H9 (cell line): ENCODE measurements at places on chromosomes 13 and 19. TPM values are rescaled to one million over a fixed set of nuclear protein-coding genes. Genes with fewer than 3 reads are reported as not detected.

GRCh38 chr13:112686364-112686763 lies 3.5 kb upstream of the ATP11A start:
- H3K27ac ChIP-seq = no peak overlapping the region
- H3K4me3 ChIP-seq = no peak overlapping the region
- no peaks in the 10 kb centered on the region for H3K27me3 ChIP-seq
- no peaks in the 10 kb centered on the region; the same call in 1 of the 2 replicates for H3K4me1 ChIP-seq
- H3K36me3 ChIP-seq = no peaks in the 10 kb centered on the region

DNA sequence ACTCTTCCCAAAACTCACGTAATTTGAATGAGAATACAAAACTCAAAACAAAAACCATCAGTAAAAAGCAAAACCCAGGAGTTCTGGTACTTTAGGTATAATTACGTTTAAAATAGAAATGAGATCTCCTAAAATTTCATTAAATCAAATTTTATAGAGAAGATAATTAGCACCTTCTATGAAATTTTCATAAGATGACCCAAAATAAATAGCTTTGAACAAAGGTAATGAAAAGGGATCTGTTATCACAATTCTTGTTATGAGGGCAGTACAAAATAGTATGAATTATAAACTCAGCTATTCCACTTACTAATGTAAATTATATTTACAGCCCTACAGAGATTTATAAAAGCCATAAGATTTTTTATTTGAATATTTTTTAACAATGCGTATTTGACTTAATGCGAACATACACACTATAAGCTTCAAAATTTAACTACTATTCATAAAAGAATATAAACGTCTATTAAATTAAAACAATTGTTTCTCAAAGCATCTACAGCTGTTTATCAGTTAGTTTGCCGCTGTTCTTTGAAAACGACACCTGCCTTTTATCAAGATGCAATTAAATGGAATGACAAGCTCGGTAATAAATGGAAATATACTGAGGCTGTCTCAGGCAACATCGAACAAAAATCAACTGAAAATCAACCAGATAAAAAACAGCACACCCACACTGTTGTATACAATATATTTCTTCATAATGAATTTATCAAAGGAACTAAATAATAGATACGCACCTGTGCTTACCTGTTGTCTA lies 63.8 kb downstream of the KCNRG start:
- H3K36me3 ChIP-seq = peaks cover 2% of the 10 kb centered on the region; the same call in 1 of the 2 replicates
- no peak overlapping the region for H3K27ac ChIP-seq
- no peak for DNase-seq
- no peaks in the 10 kb centered on the region for H3K4me1 ChIP-seq
- no peaks in the 10 kb centered on the region for H3K27me3 ChIP-seq

- H3K27ac ChIP-seq = peak overlapping the region; percentile 76
- no peaks in the 10 kb centered on the region for H3K27me3 ChIP-seq
- peaks cover 11% of the 10 kb centered on the region; the same call in 1 of the 2 replicates for H3K36me3 ChIP-seq
Observed at GRCh38 chr13:114118086-114118485, 14.3 kb downstream of the RASA3 start.

- H3K4me1 ChIP-seq = no peaks in the 10 kb centered on the region
- H3K4me3 ChIP-seq = no peak overlapping the region
- no peaks in the 10 kb centered on the region; the same call in 2 of the 3 replicates for H3K36me3 ChIP-seq
- no peaks in the 10 kb centered on the region for H3K27me3 ChIP-seq
Observed at GRCh38 chr13:23098161-23098907, 82.4 kb upstream of the SGCG start.

GRCh38 chr13:76656500-76656899 lies 229.7 kb downstream of the KCTD12 start:
- DNase-seq = no peak
- no peaks in the 10 kb centered on the region for H3K36me3 ChIP-seq
- H3K27ac ChIP-seq = no peak overlapping the region
- H3K4me1 ChIP-seq = no peaks in the 10 kb centered on the region
- no peak overlapping the region for H3K4me3 ChIP-seq
- H3K27me3 ChIP-seq = no peaks in the 10 kb centered on the region

Gene PNMA8B
- 1.4 and 1.5 TPM in 2 replicates for total RNA-seq

DNA sequence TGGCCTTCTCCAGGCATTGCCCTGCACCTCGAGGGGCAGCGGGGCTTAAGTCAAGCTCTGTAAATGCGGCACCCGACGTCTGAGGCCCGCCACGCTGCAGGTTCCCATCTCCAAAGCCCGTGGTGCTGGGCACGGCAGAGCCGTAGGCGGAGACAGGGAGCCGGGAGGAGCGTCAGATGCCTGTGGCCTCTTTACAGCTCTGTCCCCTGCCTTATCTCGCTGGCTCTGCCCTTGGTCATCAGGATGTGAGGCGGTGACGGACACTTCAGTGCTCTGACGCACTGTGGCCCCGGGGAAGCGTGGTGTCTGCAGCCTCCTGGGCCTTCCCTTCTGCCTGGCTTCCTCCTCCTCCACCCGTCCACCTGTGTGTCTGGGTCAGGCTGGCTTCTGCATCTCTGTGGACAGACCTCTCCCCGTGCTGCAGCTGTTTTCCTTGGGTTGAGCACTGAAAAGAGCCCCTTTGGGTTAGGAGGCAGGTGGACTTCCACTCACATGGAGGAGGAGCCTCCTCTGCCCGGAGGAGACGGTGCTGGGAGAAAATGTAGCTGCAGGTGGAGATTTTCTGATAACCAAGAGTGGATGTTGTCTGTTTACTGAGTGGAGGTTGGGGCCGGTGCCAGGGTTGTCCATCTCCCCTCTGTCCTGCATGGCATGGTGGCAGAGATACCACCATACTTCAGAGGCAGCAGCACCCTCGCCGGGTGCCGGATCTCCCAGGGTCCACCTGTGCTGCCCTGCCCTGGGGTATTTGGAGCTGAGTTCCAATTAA lies 14.6 kb downstream of the MCF2L start:
- H3K36me3 ChIP-seq = peaks cover 8% of the 10 kb centered on the region; the same call in 1 of the 2 replicates
- H3K4me3 ChIP-seq = no peak overlapping the region

GRCh38 chr13:27001705-27002104 lies 169.9 kb downstream of the USP12 start:
- no peak overlapping the region for H3K27ac ChIP-seq
- H3K36me3 ChIP-seq = no peaks in the 10 kb centered on the region
- H3K4me3 ChIP-seq = no peak overlapping the region
- DNase-seq = no peak
- no peaks in the 10 kb centered on the region; the same call in 1 of the 2 replicates for H3K27me3 ChIP-seq

Gene RNF17
- not detected in 2 replicates for total RNA-seq

Gene ZNF430
- total RNA-seq = 16.6 and 17.7 TPM in 2 replicates

- H3K4me3 ChIP-seq = no peak overlapping the region
- no peak overlapping the region for H3K27ac ChIP-seq
- no peak for DNase-seq
- no peaks in the 10 kb centered on the region for H3K27me3 ChIP-seq
- no peaks in the 10 kb centered on the region for H3K36me3 ChIP-seq
Observed at GRCh38 chr13:25819856-25820530, 231.8 kb downstream of the SHISA2 start.

- no peaks in the 10 kb centered on the region for H3K4me1 ChIP-seq
- peaks cover 62% of the 10 kb centered on the region for H3K36me3 ChIP-seq
- no peak overlapping the region for H3K4me3 ChIP-seq
Observed at GRCh38 chr19:11832253-11832912, 16.1 kb upstream of the ZNF439 start.

DNA sequence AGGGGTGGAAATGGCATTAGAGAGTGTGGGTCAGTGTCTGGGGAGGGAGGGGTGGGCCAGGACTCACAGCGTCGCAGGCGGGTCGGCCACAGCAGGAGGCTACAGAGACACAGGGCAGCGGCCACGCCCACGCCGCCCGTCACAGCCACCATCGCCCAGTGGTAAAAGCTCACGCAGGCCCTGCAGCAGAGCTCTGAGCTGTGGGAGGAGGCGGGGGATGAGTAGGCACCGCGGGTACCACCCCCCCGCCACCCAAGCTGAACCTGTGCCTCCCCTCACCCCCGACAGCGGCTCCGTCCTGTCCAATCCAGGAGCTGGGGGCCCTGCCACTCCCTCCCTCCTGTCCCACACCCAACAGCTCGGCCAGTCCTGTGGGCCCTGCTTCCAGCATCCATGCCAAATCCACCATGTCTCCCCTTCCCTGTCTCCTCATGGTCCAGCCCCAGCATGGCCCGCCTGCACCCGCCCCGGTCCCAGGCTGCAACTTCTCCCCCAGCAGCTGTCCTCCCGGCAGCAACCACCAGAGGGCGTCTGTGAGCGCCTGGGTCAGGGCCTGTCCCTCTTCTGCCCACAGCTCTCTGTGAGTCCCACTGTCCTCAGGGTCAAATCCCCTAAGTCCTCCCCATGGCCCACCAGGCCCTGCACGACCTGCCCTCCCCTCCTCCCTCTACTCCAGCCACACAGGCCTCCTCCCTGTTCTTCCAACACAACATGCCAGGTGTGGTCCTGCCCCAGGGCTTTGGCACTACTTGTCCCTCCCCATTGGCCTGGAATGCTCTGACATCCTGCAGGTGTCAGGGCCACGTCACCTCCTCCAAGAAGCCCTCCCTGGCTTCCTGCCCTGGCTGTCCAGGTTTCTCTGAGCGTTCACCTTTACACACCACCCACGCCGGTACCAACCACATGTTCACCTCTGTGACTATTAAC lies 6.0 kb downstream of the TEKTIP1 start:
- no peak overlapping the region for H3K27ac ChIP-seq
- peaks cover 10% of the 10 kb centered on the region for H3K36me3 ChIP-seq
- no peaks in the 10 kb centered on the region for H3K4me1 ChIP-seq
- H3K4me3 ChIP-seq = no peak overlapping the region

- H3K27ac ChIP-seq = no peak overlapping the region
- H3K4me1 ChIP-seq = no peaks in the 10 kb centered on the region
- H3K4me3 ChIP-seq = no peak overlapping the region; the same call in 2 of the 3 replicates
- no peak for DNase-seq
- no peaks in the 10 kb centered on the region; the same call in 1 of the 2 replicates for H3K27me3 ChIP-seq
- H3K36me3 ChIP-seq = peaks cover 5% of the 10 kb centered on the region
Observed at GRCh38 chr19:3554254-3555083, 2.9 kb downstream of the MFSD12 start.

GRCh38 chr19:32029235-32029634 lies 316.2 kb upstream of the ZNF507 start:
- DNase-seq = no peak
- no peak overlapping the region for H3K27ac ChIP-seq
- peaks cover 2% of the 10 kb centered on the region; the same call in 1 of the 3 replicates for H3K36me3 ChIP-seq
- no peaks in the 10 kb centered on the region for H3K4me1 ChIP-seq
- H3K27me3 ChIP-seq = no peaks in the 10 kb centered on the region

DNA sequence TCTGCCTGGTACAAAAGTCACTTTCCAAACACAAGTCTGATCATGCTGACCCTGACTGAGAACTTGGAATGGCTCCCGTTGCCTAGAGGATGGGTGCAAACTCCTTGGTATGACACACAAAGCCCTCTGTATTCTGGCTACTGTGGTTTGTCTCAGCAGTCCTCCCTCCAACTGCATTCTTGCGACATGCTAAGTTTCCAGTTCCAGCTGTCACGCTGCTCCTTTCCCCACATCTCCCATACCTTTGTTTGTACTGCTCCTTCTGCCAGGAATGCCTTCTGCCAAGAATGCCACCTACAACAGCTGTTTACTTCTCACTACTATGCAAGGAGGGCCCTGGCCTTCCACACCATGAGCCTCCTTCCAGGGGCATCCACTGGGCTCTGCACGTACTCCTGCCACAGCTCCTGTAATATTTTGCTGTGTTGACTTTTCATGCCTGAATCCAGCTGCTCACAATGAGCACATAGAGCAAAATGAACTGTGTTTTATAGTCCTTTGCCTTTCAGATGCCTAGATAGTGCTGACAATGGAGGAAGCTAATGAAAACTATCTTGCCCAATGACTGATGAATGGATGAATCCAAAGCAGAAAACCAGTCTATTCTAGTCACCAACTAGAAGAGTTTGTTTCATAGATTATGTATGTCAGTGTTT lies 543.7 kb downstream of the EFNB2 start:
- H3K36me3 ChIP-seq = no peaks in the 10 kb centered on the region
- no peak overlapping the region for H3K27ac ChIP-seq
- DNase-seq = no peak
- H3K27me3 ChIP-seq = no peaks in the 10 kb centered on the region; the same call in 1 of the 2 replicates

Gene PNMA8C
- 1.7 and 1.8 TPM in 2 replicates for total RNA-seq

- no peak overlapping the region for H3K27ac ChIP-seq
- H3K36me3 ChIP-seq = peaks cover 10% of the 10 kb centered on the region
- H3K4me1 ChIP-seq = peaks cover 2% of the 10 kb centered on the region; the same call in 1 of the 2 replicates
- no peak for DNase-seq
- no peaks in the 10 kb centered on the region for H3K27me3 ChIP-seq
Observed at GRCh38 chr13:83935566-83935965, 53.3 kb upstream of the SLITRK1 start.

DNA sequence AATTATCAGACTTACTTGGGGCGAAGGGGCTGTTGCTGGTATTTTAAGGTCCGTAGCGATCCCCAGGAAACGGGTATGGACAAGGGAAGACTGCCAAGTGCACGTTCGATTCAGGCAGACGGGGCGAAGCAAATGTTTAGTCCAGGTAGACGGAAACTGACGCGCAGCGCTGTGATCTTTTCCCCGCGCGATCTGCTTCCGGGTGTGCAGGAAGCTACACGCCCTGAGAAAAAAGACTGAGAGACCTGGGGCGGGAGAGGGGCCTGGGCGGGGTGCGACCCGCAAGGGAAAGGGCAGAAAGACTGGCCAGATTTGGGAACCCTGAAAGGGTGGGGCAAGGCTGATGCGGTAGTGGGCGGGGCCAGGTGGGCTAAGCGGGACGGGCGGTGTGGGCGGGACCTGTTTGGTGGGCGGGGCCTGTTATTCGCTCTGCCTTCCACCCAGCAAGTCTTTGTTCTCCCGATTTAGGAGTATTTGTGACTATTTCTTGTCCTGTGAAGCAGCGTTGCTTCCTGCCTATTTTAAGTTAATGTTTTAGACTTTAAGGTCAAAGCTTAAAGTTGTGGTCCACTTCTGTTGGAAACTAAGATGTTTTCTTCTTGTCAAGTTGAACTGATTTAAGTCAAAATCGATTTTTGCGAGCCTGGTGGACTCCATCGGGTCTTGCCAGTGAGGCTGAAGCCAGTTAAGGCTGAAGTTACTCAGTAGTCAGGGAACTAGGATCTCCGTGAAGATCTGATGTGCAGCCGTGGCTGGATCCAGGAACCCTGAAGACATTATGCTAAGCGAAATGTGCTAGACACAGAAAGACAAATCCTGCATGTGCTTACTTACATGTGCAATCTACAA lies at the start of gene ZNF836:
Gene ZNF836, minus strand, starts transcription at position 301 of the 849 bp plus-strand sequence. CDS start 3,549 bp downstream, outside the sequence.
- H3K4me3 ChIP-seq = peak within 1 kb of the TSS; percentile 95
- no peaks in the 10 kb centered on the region for H3K27me3 ChIP-seq
- H3K27ac ChIP-seq = no peak within 1 kb of the TSS
- peak; percentile 93 for DNase-seq
- peaks cover 33% of the 10 kb centered on the region for H3K36me3 ChIP-seq

GRCh38 chr19:19321141-19321577 lies 530 bp downstream of the MAU2 start:
- no peak overlapping the region for H3K27ac ChIP-seq
- peak; percentile 47 for DNase-seq
- H3K4me3 ChIP-seq = peak overlapping the region; percentile 98
- 0 out of 2 replicates have a peak, but pooled peaks cover 2% of the 10 kb centered on the region for H3K4me1 ChIP-seq
- H3K36me3 ChIP-seq = peaks cover 40% of the 10 kb centered on the region

- no peak overlapping the region for H3K27ac ChIP-seq
- DNase-seq = no peak
- H3K4me1 ChIP-seq = no peaks in the 10 kb centered on the region
Observed at GRCh38 chr13:86085890-86086289, 286.7 kb upstream of the SLITRK6 start.
